ENCODE measurements at places on chromosomes 2 and 18. TPM values are rescaled to one million over a fixed set of nuclear protein-coding genes. Genes with fewer than 3 reads are reported as not detected.
A peak's percentile ranks its signal among the peaks of the same experiment; 100 is the strongest.

POTEJ gene
- total RNA-seq = not detected

MOCOS gene
- 0.63 TPM for total RNA-seq

RAX gene
- not detected for total RNA-seq

PLB1 gene
- 3.8 TPM for total RNA-seq

MYCN gene
- total RNA-seq = not detected

GAL3ST2 gene
- total RNA-seq = not detected

DNA sequence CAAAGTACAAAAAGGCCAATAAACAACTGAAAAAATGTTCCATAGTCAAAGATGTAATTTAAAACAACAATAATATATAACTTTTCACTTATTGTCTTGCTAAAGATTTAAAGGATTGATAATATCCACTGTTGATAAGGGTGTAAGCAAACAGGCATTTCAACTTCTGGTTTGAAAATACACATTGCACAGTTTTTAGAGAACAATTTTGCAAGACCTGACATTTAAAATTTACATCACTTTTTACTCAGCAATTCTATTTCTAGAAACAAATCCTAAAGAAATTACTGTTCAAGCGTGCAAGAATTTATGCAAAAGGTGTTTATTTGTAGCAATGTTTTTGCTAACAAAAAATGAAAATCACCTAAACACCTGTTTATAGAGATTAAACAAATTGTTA is 120.4 kb downstream of the TDRD15 start:
- no peaks in the 10 kb centered on the region for H3K27me3 ChIP-seq
- H3K36me3 ChIP-seq = no peaks in the 10 kb centered on the region
- no peaks in the 10 kb centered on the region for H3K4me1 ChIP-seq
- no peak overlapping the region for H3K4me3 ChIP-seq

- no peak for DNase-seq
- H3K4me3 ChIP-seq = no peak overlapping the region
- no peaks in the 10 kb centered on the region for H3K4me1 ChIP-seq
- H3K36me3 ChIP-seq = no peaks in the 10 kb centered on the region
Observed at GRCh38 chr2:241522477-241522876, 14.1 kb upstream of the STK25 start.

DNA sequence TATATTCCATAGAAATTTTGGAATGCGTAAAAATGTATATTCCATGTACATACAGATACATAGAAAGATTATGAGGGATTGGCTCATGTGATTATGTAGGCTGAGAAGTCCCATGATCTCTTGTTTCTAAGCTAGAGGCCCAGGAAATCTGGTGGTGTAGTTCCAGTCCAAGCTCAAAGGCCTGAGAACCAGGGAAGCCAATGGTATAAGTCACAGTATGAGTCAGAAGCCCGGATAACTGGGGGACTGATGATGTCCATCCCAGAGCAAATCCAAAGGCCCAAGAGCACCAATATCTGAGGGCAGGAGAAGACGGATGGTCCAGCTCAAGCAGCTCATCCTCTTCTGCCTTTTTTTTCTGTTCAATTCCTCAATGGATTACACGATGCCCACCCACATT is 385.0 kb upstream of the KLHL29 start:
- H3K36me3 ChIP-seq = no peaks in the 10 kb centered on the region
- DNase-seq = no peak
- H3K27ac ChIP-seq = no peak overlapping the region
- no peak overlapping the region for H3K4me3 ChIP-seq
- no peaks in the 10 kb centered on the region for H3K27me3 ChIP-seq
- H3K4me1 ChIP-seq = no peaks in the 10 kb centered on the region

DNA sequence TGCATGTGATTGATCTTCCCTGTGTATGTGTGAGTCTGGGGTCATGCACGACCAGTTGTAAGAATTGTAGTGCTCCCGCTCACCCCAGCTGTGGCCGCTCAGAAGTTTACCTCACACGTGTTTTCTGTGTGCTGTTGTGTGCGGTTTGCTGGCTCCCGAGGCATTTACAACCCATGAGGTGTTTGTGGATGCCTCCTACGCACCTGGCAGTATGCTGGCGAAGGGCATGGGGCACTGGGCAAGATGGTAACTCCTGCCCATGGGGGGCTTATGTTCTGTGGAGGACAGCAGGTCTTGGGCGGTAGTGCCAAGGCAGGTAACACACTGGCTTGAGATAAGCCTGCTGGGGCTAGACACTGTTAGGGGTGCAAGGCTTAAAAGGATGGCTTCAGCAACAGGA is 102.6 kb upstream of the HS6ST1 start:
- H3K4me3 ChIP-seq = no peak overlapping the region
- no peak for DNase-seq
- H3K36me3 ChIP-seq = no peaks in the 10 kb centered on the region
- no peaks in the 10 kb centered on the region for H3K27me3 ChIP-seq
- H3K27ac ChIP-seq = no peak overlapping the region
- H3K4me1 ChIP-seq = no peaks in the 10 kb centered on the region

DNA sequence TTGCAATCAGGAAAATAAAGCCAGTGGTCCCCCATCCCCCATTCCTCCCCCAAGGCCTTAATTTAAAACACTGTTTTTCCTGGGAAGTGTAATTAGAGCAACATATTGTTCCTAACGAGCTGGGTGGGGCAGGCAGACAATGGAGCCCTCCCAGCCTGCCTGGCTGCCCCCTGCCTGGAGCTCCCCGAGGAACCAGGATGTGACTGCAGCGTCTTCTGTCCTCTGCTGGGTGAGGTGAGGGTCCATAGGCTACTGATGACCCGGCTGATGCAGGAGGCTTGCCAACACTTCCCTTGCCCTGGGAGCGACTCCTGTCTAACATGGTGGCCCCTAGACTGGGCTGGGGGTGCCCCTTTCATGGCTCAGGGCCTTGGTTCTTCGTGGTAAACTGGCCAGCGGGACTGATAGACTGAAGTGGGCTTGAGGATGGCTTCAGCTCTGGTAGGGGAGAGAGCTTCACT is 152.4 kb downstream of the DYSF start:
- H3K36me3 ChIP-seq = no peaks in the 10 kb centered on the region
- H3K27ac ChIP-seq = peak overlapping the region; percentile 62
- H3K4me1 ChIP-seq = peaks cover 4% of the 10 kb centered on the region
- DNase-seq = no peak
- H3K27me3 ChIP-seq = no peaks in the 10 kb centered on the region

DNA sequence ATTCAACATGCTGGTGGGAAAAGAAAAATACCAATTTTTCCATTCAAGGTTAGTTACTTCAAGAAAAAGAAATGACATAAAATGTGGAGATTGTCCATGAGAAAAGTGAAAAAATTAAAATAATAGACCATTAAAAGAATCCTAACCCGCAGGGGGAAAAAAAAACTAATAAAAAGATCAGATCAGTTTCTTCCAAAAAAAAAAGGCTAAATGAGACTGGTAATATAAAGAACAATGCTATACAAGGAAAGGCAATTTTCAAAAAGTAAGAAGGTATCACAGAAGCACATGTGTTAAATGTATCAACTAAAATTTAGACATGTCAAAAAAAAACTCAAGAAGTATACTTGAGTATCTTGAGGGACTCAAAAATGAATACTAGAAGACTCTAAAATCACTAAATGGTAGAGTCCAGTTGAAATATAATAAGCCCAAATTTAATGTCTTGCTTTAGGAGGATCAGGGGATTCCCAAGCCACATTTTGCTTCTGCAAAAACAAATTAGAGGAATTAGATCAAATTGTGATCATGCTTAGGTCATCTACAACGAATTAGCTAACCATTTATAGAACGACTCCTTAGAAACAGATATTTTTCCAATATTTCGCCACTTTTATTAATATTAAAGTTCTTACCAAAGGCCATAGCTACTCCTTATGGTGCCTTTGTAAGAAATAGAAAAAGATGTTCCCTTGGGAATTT is 35.8 kb upstream of the GLS start:
- H3K36me3 ChIP-seq = no peaks in the 10 kb centered on the region
- no peaks in the 10 kb centered on the region for H3K4me1 ChIP-seq
- H3K27me3 ChIP-seq = no peaks in the 10 kb centered on the region
- no peak overlapping the region for H3K4me3 ChIP-seq

- H3K27me3 ChIP-seq = no peaks in the 10 kb centered on the region
- H3K27ac ChIP-seq = no peak overlapping the region
- no peaks in the 10 kb centered on the region for H3K36me3 ChIP-seq
- H3K4me3 ChIP-seq = no peak overlapping the region
Observed at GRCh38 chr2:179882851-179883806, 21.7 kb upstream of the ZNF385B start.

GRCh38 chr2:200812122-200813022 is 662 bp downstream of the BZW1 start:
- H3K27me3 ChIP-seq = no peaks in the 10 kb centered on the region
- H3K36me3 ChIP-seq = peaks cover 43% of the 10 kb centered on the region
- H3K4me3 ChIP-seq = peak overlapping the region; percentile 98

DNA sequence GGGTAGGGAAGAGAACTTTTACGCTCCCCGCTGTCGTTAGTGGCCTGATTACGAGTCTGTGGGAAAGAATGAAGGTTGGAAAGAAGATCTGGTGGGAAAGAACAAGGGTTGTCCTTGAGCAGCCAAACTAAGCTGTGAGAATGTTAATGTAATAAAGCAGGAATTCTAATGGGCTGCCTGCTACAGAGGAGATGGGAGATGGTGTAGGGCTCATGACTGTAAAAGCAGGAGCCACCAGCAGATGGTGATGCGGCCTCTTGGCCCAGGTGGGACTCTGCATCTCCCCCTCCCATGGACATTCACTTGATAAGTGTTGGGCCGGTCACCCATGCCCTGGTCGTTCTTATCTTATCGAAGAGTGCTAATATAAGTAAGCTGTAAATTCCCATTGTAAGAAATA is 150.0 kb downstream of the NEDD4L start:
- no peak overlapping the region for H3K4me3 ChIP-seq
- H3K27me3 ChIP-seq = no peaks in the 10 kb centered on the region
- no peak overlapping the region for H3K27ac ChIP-seq
- H3K4me1 ChIP-seq = peaks cover 15% of the 10 kb centered on the region
- no peaks in the 10 kb centered on the region for H3K36me3 ChIP-seq

DNA sequence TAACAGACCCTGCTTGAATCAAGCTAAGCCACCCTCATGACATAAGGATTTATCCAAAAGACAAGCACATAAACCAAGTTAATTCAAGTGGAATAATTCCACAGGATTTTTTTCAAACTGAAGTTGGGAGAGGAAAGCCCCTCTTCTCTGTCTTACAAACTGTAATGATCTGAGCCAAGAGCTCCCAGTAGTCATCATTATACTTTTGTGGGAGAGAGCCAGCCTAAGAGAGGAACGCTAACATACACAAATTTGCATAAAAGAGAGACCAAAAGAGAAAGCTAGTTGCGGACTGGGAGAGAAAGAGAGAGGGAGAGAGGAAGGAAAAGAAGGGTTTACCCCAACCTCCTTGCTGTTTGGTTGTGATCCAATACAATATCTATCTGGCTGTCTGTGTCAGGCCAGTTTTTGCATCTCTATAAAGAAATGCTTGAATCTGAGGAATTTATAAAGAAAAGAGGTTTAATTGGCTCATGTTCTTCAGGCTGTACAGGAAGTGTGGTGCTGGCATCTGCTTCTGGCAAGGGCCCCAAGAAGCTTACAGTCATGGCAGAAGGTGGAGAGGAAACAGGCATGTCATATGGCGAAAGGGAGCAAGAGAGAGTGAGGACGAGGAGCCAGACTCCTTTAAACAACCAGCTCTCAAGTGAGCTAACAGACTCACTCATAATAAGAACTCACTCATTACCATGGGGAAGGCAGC is 20.8 kb upstream of the PUM2 start:
- H3K27ac ChIP-seq = no peak overlapping the region
- H3K4me1 ChIP-seq = no peaks in the 10 kb centered on the region
- DNase-seq = no peak
- H3K27me3 ChIP-seq = no peaks in the 10 kb centered on the region
